Activated CD4-positive, alpha-beta T cell treated with anti-CD3 and anti-CD28 coated beads, Interleukin-2, amount 50 U/mL, for 1 hour (primary cell): ENCODE measurements at places on chromosomes 13 and 19.

DNA sequence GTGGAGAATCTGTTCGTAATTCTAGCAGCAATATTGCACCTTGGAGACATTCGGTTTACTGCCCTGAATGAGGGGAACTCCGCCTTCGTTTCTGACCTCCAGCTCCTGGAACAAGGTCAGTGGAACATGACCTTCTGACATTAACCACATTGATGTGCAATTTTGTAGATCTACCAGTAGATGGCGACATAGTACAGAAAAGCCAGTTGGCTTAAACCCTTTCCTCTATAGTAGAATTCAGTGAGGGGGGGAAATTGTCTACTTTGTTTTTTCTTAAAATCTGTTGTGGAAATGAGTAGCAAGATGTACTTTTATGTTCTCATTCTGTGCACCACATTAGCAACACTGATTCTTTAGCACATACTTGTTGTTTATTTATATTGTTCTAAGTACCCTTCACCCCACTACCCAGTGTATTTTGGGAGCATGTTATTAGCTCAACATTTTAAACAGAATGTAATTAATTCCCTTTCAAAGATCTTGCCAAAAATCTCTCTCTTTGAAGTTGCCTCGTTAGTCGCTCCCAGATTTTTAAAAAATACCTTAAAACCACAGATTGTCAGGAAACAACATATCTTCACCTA lies 332.2 kb downstream of the MYO16 start:
- DNase-seq: no peak

DNA sequence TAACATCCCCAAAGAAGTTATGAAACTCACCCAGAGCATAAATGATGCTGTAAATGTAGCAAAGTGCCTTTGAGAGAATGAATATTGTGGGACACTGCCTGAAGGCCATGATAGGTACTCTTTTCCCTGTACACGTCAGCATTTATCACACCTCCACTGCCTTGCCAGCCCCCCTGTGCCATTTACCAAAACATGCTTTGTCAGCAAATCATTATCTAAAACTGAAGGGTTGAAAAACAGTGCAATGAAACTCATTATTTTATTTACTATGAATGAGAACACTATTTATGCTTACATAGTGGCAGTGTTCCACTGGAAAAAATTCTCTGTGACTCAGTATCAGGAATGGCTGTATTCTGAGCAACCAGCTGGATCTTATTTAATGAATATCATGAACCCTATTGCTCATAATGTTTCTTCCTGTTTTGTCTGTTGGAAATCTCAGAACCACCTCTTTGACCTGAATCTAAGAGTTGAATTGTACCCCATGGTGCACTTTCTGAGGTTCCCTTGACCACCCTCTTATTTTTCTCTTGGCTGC lies 564.1 kb downstream of the DCT start:
- DNase-seq: no peak

GRCh38 chr13:114015969-114016295 lies 42.1 kb upstream of the C13orf46 start:
- DNase-seq: no peak

GRCh38 chr19:45391346-45391745 lies 13.5 kb downstream of the PPP1R13L start:
- DNase-seq: no peak

DNA sequence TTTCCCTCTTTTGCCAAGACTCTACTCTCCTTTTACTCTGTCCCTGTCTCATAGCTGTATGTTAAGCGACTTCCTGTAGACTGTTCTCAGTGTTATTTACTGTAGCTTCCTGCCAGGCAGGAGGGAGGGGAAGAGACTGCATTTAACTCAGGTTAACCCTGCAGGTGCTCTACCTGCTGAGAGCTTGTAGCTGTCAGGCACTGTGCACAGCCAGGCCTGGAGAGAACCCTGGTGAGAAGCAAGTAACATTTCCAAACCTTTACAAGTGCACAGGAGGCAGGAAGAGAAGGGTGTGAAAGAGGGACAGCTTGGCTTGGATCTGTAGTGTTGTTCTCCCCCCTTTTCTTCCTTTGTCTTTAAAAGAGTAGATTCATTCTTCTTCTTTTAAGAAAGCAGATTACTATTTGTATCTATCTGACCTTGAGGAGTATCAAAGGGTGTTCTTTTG lies 167.1 kb downstream of the LMO7 start:
- peak; percentile 1 for DNase-seq

- no peak for DNase-seq
Measured at GRCh38 chr13:36875961-36876360, 44.1 kb downstream of the SMAD9 start.

DNA sequence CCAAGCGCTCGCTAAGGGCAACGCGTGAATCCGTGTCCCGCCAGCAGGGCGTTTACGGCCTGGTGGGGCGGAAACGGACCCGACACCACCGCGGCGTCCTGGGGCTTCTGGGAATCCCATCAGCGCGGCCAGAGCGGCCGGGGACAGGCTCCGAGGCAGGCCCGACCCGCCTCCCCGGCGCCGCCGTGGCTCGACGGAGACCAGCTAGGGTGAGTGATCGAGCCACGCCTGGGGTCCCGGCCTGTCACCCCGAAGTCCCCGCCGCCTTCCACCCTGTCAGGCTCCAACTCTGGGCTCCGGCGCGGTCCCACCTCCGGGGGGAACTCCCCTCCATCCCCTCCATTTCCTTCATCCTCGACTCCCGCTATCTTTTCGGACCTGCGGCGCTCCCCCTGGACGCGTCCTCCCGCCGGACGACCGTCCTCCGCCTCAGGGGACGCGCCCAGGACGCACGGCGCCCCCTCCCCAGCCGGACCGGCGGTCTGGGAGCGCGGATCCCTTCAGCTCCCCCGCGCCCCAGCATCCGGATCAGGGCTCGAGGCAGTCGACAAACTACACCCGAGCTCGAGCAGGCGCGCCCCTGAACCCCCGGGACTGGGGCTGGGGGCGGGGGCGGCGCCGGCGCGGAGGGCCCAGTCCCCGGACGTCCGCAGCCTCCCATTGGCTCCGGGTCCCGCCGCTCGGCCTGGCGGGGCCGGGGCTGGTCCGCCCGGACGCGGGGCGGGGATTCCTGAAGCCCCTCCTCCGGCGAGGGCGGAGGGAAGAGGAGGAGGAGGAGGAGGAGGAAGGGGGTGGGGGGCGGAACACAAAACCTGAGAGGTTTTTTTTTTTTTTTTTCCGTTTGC lies 638 bp upstream of the BICRA start:
- DNase-seq: peak; percentile 94

GRCh38 chr19:38142176-38143035 lies 81.6 kb downstream of the DPF1 start:
- DNase-seq: peak; percentile 29

DNA sequence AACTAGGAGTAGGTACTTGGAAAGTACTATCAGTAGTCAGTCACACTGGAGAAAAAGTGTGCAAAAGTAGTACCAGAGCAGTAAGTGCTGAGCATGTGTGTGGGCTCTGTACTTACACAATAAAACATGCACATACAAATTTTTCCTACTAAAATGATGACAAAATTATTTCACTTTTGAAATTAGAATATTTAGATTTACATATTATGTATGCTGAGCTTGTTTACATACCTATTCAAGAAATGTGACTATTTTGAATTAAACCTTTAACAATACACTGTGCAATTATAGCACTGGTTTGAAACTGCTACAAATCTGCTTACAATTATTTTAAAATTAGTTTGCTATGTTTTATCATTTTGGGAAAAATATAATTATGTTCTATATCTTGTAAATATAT lies 2781.6 kb upstream of the PCDH20 start:
- DNase-seq: no peak

- DNase-seq: no peak
Measured at GRCh38 chr13:31172535-31172934, 10.8 kb upstream of the HSPH1 start.

DNA sequence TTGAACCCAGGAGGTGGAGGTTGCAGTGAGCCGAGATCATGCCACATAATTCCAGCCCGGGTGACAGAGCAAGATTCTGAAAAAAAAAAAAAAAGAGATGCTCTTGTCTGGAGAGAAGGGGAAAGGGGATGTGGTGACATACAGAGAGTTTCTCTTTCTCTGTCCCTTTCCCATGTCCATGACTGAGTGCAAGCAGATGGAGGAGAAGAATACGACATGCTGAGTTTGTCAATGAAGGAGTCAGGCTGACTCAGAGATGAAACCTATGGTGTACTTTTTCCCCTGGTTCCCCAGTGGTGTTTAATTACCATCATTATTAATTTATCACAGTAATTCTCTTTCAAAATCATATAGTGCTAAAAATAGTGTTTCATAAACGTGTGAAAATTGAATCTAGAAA lies 448.8 kb downstream of the FOXO1 start:
- no peak for DNase-seq

- DNase-seq: no peak
Measured at GRCh38 chr19:5122121-5122400, 153.1 kb downstream of the KDM4B start.

DNA sequence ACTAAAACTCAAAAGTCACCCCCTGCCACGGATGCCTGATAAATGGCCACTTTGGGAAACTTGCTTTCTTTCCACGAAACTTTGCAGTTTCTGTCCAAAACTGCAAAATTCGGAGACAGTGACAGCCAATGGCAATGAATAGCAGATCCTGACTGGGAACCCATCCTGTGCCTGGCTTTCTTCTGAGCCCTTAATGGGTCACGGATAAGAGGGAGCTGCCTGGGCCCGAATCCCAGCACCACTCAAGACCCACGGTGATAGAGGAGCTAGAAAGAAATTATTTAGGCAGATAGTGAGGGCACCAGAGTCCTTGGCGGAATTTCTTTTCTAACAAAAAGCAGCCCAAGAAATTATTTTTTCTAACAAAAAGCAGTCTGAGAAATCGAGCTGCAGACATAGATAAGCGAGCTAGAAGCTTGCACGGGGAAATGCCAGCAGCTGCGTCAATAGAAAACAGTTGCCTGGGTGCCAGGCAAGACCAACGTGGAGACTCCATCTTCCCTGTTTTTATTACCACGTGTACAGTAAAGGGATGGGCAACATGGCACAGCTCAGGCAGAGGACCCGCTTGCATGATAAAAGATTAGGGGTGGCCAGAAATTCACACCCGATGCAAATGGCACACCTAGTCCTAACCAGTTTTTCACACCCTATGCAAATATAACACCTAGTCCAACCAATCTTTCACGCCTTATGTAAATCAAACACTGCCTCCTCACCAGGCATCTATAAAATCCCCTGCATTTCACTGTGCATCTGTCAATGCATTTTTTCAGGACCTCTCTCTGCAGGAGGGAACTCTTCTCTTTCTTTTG lies 7.1 kb upstream of the HSH2D start:
- no peak for DNase-seq

- DNase-seq: peak; percentile 75
Measured at GRCh38 chr19:6753178-6754031, 13.8 kb downstream of the SH2D3A start.

- DNase-seq: peak; percentile 44
Measured at GRCh38 chr19:13764821-13765394, 586 bp downstream of the MRI1 start.

GRCh38 chr13:36509369-36509768 lies 77.1 kb downstream of the CCNA1 start:
- no peak for DNase-seq

DNA sequence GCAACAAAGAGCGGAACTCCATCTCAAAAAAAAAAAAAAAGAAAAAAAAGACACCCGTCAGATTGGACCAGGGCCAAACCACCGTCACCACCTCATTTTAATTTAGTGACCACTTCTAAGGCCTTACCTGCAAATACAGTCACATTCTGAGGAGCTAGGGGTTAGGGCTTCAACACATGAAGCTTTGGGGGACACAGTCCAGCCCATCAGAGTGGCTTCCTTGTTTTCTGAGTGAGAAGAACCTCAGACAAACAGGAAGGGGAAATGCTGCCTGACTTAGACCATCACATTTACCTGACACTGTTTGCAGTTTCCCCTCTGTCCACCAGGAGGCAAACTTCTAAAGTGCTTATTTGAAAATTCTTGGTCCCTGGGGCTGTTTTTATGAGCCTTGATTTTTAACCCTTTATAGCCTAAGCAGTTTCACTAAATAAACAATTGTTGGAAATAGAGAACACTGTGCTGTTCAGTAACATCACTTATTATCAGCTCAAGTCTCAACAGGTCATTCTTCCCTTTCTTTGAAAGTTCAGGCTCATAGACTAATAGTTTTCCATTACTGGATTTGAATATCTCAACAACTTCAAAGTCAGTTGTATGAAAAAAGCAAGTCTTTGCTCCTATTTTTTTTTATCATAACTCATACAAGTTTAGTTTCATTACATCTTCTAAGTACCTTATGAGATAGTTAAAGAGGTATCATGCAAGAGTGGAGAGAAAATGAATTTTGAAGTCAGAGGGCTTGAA lies 74.9 kb upstream of the WASF3 start:
- peak; percentile 62 for DNase-seq

DNA sequence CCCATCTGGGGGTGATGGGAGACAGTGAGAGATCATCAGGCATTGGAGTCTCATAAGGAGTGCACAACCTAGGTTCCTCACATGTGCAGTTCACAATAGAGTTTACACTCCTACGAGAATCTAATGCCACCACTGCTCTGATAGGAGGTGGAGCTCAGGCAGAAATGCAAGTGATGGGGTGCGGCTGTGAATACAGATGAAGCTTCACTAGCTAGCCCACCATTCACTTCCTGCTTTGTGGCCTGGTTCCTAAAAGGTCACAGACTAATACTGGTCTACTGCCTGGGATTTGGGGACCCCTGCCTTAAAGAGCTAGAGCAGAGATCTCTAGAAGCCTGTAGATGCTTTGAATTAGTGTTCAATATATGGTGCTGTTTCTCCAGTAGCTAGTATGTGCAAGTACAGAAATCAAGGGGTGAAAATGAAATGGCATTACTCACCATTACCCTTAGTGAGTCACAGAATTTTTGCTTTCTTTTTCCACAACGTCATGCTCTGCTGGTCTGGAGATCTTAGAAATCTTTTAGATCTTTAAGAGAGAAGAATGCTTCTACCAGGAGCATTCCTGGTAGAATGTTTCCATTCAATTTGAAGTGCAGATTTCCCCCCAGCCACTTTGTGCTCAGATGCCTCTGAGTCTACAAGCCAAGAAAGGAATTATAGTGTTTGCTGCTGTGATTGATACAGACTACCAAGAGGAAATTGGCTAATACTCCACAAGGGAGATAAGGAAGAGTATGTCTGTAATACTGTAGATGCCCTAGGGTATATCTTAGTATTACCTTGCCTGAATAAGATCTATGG lies 2301.2 kb downstream of the PCDH9 start:
- DNase-seq: no peak

- no peak for DNase-seq
Measured at GRCh38 chr13:74966814-74967424, 515.0 kb downstream of the TBC1D4 start.

- DNase-seq: no peak
Measured at GRCh38 chr19:27734496-27735220, 1478.3 kb downstream of the UQCRFS1 start.
